ENCODE measurements at places on chromosomes 11 and 22.

DNA sequence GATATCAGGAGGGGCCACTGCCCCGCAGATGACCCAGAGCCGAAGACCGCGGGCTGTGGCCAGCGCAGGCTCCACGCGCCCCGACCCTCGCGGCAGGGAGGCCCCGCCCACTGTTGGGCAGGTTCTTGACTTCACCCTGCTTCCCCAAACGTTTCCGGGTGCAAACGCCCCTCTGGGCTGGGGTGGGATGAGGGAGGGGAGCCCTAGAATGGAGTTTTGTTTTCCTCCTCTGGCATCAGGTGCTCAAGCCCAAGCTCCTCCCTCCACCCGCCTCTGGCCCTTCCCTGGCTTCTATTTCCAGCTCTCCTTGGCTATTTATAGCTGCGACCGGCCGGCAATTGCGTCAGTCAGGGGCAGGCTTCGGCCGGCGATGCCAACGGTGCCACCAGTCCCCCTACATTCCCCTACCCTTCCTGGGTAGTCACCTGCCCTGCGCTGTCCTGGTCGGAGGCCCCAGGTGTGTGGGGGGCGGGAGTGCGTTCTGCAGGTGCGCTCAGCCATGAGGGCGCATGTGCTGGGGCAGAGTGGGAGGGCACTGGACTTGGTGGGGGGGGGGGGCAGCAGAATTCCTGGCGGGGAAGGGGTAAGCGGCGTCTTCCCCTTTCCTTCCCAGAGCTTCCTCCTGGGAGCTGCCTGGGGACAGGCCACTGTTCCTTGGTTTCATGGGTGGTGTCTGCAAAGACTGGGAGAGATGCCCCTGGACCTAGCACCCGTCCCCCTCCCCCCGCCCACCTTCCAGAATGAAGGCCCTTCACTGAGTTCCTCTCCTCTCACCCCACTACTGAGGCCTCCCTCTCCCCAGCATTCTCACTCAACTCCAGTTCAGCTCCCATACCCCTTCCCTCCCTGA is 23.6 kb downstream of the DUSP8 start:
- DNase-seq, result no peak

- no peak for DNase-seq
These were observed 102.4 kb downstream of the ARHGAP42 start for GRCh38 chr11:100789500-100789899.

DNA sequence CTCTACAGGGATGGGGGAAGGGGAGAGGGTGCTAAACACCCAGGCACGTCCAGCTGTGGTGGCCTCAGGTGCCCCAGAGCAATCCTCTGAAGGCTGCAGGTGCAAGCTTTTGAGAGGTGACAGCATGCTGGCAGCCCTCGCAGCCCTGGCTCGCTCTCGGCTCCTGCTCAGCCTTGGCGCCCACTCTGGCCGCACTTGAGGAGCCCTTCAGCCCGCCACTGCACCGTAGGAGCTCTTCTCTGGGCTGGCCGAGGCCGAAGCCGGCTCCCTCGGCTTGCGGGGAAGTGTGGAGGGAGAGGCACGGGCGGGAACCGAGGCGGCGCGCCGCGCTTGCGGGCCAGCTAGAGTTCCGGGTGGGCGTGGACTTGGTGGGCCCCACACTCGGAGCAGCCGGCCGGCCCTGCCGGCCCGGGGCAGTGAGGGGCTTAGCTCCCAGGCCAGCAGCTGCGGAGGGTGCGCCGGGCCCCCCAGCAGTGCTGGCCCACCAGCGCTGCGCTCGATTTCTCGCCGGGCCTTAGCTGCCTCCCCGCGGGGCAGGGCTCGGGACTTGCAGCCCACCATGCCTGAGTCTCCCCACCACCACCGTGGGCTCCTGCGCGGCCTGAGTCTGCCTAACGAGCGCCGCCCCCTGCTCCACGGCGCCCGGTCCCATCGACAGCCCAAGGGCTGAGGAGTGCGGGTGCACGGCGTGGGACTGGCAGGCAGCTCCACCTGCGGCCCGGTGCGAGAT is 112.1 kb downstream of the TRIM29 start:
- DNase-seq, result no peak

GRCh38 chr11:26976389-26976788 is 17.5 kb upstream of the FIBIN start:
- DNase-seq, result no peak

- no peak for DNase-seq
These were observed 94.0 kb upstream of the SEZ6L start for GRCh38 chr22:26075251-26075650.

- no peak for DNase-seq
These were observed 110.5 kb downstream of the ATG16L2 start for GRCh38 chr11:72924568-72925190.

- DNase-seq, result no peak
These were observed 936 bp downstream of the BRD1 start for GRCh38 chr22:49826603-49827270.

GRCh38 chr22:21948824-21949568 is 3.7 kb downstream of the PPM1F start:
- no peak for DNase-seq

DNA sequence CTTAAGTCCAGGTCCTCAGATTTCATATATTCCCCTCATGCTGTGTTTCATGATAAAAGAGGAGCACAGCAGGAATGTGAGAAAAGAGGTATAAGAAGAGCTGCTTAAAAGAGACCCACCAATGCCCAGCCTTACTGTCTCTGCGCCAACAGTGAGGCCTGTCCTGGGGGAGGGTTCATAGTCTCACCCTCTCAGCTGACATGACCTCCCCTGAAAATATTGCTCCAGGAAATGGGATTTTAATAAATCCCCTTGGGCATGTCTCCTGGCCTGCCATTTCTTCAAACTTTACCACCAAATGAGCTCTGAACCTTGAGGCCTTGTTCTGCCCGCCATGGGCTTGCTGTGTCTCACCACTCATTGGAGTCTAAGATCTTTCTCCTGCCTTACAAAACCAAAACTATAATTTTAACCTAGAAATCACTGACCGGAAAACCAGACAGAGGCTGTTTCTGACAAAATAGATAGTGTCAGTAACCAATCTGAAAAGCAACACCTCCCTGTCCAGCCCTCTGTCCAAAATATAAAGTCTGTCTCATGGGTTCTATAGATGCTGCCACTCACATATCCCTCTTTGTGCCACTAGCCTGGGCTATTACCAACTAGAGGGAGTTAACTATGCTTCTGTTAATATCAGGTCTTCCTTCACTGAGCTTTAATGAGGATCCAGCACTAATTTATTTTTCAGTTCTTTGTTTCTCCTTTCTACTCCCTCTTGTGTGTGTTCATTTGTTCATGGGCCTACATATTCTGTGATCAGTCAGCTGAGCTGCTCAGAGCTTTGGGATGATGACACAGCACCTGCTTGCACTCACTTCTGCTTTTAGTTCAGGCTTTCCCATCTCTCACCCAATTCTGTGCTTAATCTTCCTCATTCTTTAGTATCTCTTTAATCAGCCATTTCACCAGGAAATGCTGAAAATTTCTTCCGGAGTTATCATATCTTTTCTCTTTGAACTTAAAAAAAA is at the start of gene OR2AG2:
OR2AG2 (minus strand) TSS at position 51 of the 968 bp plus-strand sequence. CDS start 3,019 bp downstream, outside the sequence.
- DNase-seq, result no peak

DNA sequence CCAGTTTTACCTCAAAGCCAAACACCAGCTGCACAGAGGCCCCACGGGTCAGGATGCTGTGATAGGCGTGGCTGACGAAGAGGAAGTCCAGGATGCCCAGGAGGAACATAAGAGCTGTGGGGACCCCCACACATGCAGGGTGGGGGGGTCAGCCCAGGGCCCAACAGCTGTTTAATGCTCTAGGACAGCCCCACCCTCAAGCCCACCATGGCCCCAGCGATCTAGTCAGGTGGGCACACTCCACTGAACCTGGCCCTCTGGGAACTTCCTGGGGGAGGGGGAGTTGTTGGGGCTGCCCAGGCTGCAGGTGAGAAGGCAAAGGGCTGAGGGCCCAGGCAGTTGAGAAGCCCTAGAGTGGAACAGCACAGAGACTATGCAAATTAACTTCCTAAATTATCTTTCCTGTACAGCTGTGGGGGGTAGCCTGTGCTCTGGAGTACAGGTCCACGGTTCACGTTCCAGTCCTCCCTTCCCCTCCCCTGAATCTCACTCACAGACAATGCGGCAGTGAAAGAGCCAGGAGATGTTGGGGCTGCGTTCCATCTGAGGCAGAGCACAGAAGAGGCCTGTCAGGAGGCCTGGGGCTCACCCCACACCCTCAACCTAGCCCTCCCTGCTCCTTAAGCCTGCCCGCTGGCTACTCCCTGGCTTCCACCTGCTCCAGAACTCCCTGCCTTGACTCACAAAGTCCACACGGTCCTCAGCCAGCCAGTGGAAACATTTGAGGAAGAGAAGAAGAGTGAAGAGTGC is 1.9 kb downstream of the SYVN1 start:
- no peak for DNase-seq

DNA sequence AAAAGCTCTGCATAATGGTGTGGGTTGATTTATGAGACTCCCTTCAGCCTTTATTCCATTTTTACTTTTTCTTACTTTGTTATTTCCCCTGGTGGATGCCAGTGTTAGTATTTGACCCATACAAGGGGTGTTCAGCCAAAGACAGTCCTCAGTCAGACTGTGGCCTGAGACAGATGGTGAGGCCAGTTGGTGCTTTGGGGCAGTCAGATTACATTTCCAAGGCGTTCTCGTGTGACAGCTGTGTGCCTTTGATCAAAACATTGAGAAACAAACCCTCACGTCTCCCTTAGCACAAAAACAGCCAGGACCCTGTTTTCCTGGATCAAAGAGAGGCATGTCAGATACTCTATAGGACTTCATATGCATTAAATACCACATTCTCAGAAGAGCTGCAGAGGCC is 31.3 kb upstream of the SLN start:
- no peak for DNase-seq

DNA sequence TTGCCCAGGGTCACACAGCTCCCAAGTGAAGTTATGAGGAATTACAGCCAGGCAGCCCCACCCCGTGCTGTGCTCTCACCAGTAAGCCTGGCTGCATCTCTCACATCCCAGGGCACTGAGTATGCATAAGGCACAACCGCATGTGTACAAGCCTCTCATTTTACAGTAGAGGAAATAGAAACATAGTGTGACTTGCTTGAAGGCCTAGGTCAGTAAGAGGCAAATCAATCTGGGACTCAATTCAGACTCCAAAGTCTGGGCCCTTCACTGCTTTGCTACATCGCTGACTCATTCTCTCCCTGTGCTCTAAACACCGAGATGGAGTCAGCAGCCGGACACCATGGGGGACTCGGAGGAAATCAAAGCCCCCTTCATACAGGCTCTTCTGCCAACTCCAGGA is 7.9 kb downstream of the ABTB2 start:
- DNase-seq, result no peak

DNA sequence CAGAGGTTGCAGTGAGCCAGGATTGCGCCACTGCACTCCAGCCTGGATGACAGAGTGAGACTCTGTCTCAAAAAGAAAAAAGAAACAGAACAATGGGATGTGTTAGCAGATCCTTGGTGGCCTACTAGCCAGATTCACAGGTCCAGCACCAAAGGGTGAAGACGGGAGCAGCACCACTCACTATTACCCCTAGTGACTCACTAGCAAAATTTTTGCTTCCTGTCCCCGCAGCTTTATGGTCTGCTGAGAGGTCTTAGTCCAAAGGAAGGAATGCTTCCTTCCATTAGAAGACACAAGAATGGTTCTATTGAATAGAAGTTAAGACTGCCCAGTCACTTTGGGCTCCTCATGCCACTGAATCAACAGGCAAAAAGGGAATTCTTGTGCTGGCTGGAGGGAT is 35.9 kb upstream of the NUP50 start:
- no peak for DNase-seq

DNA sequence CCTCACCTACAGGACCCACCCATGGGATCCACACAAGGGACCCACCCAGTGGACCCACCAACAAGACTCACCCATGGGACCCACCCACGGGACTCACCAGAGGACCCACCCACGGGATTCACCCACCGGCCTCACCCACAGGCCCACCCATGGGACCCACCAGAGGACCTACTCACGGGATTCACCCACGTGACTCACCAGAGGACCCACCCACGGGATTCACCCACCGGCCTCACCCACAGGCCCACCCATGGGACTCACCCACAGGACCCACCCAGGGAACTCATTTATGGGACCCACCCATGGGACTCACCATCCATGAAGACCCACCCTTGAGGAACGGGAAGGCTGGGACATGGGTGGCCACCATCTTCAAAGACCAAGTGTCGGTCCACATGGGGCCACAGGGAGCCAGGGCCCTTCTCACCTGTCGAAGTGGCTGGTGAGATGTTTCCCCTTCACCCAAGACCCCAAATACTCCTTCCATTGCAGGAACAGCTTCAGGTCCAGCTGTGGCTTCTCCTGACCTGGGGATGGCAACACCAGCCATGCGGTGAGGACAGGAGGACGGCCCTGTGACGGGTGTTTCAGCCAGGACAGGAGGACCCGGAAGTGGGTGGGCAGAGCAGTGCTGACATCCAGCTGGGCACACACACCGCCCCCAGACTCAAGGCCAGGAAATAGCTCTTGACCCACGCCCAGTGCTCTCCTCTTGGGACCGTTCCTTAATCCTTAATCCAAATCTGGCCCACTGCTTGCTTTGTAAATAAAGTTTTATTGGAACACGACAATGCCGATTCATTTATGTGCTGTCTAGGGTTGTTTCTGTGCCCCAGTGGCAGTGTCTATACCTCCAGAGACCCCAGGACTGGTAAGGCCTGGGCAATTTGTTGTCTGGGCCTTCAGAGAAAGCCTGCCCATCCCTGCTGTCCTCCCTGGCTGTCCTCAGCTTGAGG is 1005.1 kb downstream of the BRD1 start:
- no peak for DNase-seq

DNA sequence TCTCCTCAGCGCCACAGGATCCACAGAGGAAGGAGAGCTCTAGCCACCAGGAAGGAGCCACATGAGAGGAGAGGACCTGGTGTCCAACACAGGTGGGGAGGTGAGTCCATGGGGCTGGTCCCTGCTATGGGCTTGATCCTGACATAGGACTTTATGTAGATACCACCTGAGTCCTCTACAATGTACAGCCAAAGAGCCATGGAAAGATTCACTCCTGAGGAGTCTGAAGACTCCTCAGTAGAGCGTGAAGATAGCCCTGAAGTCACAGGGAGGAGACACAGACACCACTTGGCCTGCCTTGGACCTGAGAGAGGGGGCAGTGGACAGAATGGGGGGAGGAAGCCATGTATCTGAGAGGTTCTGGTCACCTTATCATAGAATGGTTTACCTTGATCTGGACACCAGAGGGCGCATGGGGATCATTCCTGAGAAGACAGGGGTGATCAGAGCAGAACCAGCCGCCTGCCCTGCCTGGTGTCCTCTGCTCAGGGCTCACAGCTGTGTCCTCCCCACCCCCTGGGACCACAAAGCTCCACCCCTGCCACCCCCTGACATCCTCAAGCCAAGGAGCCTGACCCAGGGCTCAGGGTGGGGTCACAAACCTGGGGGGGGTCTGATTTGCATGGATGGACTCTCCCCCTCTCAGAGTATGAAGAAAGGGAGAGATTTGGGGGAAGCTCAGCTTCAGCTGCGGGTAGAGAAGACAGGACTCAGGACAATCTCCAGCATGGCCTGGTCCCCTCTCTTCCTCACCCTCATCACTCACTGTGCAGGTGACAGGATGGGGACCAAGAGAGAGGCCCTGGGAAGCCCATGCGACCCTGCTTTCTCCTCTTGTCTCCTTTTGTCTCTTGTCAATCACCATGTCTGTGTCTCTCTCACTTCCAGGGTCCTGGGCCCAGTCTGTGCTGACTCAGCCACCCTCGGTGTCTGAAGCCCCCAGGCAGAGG is 77.0 kb downstream of the ZNF280B start:
- peak; percentile 50 for DNase-seq

- no peak for DNase-seq
These were observed 45.2 kb downstream of the PLAAT5 start for GRCh38 chr11:63445720-63446119.

Measured in T-helper 1 cell (primary cell).